ENCODE measurements at places on chromosomes 12 and 14.

DNA sequence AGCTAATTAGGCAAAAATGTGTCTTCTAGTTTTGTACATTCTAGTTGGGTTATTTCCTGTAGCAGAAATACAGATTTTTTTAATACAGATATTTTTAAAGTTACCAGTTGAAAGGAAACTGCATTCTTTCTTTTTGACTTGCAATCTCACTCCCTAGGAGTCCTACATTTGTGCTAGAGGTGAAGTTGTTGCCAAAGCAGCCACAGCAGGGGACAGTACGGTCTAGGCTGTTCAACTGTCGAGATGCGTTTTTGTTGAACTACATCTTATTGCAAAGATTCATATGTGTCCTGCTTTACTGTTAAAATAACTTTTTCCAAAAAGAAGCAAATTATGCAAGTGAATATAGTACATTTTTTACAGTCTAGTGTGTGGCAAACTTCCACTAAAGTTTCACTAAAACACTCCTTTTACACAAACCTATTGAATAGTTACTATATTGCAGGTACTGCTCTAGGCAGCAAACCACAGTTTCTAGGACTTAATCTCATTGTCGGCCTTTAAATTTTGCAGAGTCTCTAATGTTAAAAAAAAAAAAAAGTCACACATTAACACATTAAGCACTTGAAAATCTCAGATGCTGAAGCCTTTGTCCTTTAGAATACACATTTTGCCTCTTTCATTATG, 30.2 kb upstream of the SRGAP1 start:
- no peak for DNase-seq

GRCh38 chr14:23729720-23730387, 93.7 kb downstream of the DHRS2 start:
- no peak for DNase-seq

- no peak for DNase-seq
Observed at GRCh38 chr12:9706086-9706685, 26.7 kb downstream of the CLECL1 start.

- no peak for DNase-seq
Observed at GRCh38 chr14:26599291-26599690, 1.5 kb upstream of the NOVA1 start.

- no peak for DNase-seq
Observed at GRCh38 chr12:109640961-109641360, 67.4 kb downstream of the MVK start.

DNA sequence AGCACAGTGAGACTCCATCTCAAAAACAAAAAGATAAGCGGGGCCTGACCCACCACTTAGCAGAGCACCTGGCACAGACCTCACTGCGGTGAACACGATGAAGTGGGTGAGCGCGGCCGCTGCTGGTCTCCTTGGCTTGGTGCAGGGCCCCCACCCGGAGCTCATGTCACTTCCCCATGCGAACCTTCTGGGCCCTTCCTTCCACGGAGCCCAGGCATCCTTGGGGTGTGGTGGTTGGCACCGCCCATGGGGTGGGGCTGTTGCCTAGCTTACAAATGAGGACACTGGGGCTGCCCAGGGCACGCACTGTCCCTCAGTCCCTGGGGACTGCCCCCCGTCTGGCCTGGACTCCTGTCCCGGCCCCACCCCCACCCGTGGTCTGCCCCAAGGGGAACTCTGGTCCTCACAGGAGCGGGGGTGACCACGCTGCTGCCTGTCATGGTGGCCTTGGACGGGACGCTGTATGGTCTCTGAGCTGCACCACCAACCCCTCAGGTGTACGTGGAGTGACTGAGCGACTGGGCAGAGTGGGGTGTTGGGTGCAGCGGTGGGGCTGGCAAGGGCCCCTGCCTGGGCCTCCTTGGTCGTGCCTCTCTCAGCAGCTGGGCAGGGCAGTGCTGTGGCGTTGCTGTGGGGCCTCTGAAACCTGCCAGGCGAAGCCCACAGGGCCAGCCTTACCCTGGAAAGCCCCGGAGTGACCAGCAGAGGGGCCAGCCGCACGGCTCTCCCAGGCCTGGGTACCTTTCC, 15.3 kb downstream of the FBRSL1 start:
- DNase-seq = no peak
